Sigmoid colon (tissue), 7 donors: ENCODE measurements at places on chromosomes 1 and 21. TPM values are rescaled to one million over a fixed set of nuclear protein-coding genes. Genes with fewer than 3 reads are reported as not detected.

- peak overlapping the region; percentile 84 for H3K27ac ChIP-seq
- peaks cover 4% of the 10 kb centered on the region for H3K27me3 ChIP-seq
- no peak overlapping the region for H3K4me3 ChIP-seq
- peaks cover 6% of the 10 kb centered on the region for H3K4me1 ChIP-seq
- no peak for DNase-seq
Measured at GRCh38 chr1:46533179-46533864, 18.1 kb downstream of the KNCN start.

GRCh38 chr1:229368347-229368746, 25.5 kb upstream of the CCSAP start:
- no peaks in the 10 kb centered on the region for H3K36me3 ChIP-seq
- no peaks in the 10 kb centered on the region for H3K4me1 ChIP-seq
- no peak for DNase-seq
- H3K4me3 ChIP-seq: no peak overlapping the region

DNA sequence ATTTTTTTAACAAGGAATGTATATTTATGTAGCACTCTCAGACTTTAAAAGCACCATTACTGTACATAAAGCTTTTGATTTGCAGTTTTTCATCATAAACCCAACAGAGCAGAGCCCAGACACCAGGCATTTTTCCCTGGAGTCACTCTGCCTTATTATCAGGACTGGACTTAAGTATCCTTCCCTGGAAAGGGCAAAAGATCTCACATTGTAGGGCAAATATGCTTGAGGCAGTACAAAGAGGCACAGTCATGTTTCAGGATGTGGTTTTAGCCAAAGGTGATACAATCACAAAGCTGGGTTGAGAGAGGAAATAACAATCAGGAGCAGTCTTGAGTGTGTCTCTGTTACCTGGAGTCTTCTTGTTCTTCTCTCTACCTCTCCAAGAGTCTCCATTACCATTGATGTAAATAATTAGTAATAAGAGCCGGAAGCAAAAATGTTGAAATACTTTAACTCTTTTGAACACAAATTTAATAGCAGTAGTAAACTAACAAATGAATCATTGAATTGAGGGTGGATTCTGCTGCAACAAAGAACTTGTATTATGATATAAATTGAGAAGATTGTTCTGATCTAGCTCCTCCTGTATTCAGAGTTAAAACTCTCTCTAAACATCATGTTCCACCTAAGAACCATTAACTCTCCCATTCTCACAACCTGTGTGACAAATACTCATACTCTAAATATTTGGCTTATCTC, 160.5 kb downstream of the LTN1 start:
- DNase-seq: no peak
- H3K27ac ChIP-seq: no peak overlapping the region
- H3K36me3 ChIP-seq: no peaks in the 10 kb centered on the region
- no peaks in the 10 kb centered on the region for H3K27me3 ChIP-seq
- H3K4me3 ChIP-seq: no peak overlapping the region

DNA sequence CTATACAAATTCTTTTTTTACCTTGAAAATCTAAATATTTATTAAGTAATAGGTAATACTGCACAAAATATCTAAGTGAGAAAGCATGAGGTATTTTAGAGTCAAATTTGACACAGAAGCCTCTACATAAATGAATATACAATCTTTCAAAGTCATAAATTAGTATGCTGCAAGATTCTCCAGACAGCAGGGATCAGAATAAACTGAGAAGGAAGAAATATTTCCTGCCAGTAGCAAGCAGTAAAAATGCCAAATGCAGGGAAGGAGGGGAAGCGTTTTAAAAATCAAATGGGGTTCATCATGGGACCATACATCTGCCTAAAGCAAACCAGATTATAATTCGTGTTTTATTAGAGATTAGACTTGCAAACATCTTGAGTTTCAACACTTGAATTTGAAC, 18.9 kb downstream of the COLGALT2 start:
- H3K27me3 ChIP-seq: no peaks in the 10 kb centered on the region
- no peak overlapping the region for H3K4me3 ChIP-seq
- peak overlapping the region; percentile 38 for H3K27ac ChIP-seq
- DNase-seq: no peak
- H3K36me3 ChIP-seq: no peaks in the 10 kb centered on the region
- peaks cover 54% of the 10 kb centered on the region for H3K4me1 ChIP-seq

- DNase-seq: no peak
- no peaks in the 10 kb centered on the region for H3K4me1 ChIP-seq
- no peaks in the 10 kb centered on the region for H3K27me3 ChIP-seq
Measured at GRCh38 chr21:46504666-46505065, 46.0 kb downstream of the DIP2A start.

- no peaks in the 10 kb centered on the region for H3K4me1 ChIP-seq
- no peaks in the 10 kb centered on the region for H3K36me3 ChIP-seq
- H3K27me3 ChIP-seq: no peaks in the 10 kb centered on the region
- DNase-seq: no peak
- no peak overlapping the region for H3K4me3 ChIP-seq
Measured at GRCh38 chr1:29804181-29804899, 568.0 kb downstream of the PTPRU start.

GRCh38 chr1:3516911-3517675, 62.6 kb downstream of the ARHGEF16 start:
- no peak for DNase-seq
- H3K36me3 ChIP-seq: no peaks in the 10 kb centered on the region
- peaks cover 18% of the 10 kb centered on the region for H3K4me1 ChIP-seq
- no peaks in the 10 kb centered on the region for H3K27me3 ChIP-seq

CASQ1 gene
- total RNA-seq: 0.66 TPM
